ENCODE measurements at places on chromosomes 11 and 22.

GRCh38 chr11:80937842-80938241 is 1497.0 kb upstream of the TENM4 start:
- DNase-seq, result no peak

DNA sequence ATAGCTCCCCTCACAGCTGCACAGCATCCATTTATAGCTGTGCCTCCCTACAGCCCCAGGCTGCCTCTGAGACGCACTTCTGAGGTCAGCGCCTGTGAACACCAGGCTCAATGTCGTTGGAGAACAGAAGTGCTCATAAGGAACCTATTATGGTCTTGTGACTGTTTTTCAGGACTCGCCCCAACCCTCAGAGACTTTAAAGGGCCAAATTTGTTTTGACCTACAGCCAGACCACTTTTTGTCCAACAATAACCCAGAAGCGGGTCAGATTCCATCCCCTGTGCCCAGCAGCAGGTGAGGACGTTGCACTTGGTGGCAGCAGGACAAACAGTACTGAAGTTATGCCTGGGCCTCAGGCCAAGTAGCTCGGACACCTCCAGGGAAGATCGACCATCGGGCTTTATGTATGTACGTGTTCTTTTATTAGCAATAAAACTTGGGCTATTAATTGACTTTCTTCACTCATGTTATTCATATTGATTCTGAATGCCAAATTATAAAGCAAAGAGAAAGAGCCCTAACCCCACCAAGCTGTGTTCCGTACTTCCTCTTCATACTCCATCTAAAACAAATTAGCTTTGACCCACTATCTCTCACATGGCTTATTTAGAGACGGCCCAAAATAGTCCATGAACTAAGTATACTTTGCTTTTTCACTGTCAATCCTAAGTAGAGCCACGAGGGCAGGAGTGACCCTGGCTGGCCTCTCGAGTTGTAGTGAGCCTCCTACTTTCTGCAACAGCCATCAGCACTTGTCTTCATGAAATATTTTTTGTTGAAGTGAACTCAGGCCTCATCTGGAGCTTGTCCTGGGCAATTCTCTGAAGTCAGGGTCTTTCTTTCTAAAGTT is 92.3 kb upstream of the PAX6 start:
- no peak for DNase-seq

- DNase-seq, result no peak
Measured at GRCh38 chr11:9550191-9550628, 23.3 kb upstream of the WEE1 start.

DNA sequence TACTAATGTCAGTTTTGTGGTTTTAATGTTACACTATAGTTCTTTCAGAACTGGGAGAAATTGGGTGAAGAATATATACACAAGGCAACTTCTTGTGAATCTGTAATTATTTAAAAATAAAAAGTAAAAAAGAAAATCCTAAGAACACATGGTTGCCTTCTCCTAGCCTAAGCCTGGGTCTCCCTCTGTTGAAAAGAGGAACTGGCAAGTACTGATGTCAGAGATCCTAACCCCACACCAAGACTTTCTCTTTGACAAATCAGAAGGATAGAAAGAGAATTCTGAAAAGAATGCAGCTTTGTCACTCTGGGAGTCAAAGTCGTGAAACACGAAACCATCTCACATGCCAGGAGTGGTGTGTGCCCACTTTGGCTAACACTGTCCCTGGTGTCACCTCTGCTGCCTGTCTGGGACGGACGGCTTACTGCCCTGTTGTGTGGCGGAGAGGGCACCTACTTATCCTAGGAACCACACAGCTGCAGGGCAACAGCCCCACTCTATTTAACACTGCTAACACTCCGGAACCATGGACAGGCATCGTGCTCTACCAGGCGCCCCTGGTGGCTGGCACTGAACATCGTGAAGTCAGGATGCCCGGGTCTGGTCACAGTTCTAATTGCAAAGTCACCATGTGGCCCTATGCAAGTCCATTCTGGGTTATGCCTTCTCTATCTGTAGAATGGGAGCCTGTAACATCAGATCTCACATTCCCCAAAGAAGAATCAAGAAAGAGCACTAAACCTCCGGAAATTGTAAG is 108.7 kb upstream of the CD82 start:
- no peak for DNase-seq

DNA sequence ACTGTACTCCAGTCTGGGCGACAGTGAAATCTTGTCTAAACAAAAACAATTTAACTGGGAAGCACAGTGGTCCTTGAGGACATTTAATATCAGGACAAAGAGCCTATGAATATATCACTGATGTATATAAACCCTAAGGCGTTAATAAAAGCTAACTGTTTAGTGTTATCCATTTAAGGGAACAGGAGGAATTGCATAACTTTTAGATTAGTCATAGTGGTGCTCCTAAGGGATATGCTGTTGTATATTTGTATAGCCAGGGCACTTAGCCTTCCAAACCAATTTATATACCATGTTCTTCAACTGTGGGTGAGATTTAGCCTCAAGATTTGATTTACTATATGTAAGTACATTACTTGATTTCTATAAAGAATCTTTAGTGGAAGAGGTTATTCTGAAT is 3.0 kb upstream of the CHEK1 start:
- DNase-seq, result no peak

DNA sequence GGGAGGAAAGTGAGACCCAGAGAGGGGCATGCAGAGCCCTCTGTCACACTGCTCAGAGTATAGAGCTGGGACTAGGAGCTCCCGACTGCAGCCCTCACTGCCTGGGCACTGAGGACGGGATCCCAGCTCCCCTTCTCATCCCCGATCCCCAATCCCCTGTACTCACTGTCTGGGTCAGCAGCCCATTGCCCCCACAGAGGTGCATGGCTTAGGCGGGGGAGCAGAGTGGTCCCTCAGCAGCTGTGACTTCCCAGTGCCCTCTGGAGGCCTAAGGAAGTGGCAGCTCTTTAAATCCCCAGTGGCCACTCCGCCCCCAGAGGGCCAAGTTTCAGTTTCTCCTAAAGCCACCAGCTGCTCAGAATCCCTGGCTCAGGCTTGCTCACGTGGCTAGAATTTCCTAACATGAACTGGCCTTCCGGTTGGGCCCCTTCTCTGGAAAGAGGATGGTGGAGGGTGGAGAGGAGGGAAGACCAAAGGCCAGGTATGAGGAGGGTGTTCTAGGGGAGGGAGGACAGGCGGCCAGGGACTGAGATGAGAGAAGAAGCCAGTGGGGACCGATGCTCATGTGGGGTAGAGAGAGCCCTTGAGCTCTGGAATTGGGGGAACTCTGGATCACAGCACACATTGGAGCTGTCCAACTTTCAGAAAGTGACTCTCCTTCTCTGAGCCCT is at the start of gene BATF2:
Gene BATF2, minus strand, starts transcription at position 262 of the 671 bp plus-strand sequence. Its CDS starts 57 bp downstream, at position 205.
- no peak for DNase-seq

- DNase-seq, result no peak
Measured at GRCh38 chr11:133107763-133108162, 424.5 kb downstream of the OPCML start.

GRCh38 chr11:107732689-107733051 is 20.8 kb upstream of the SLN start:
- DNase-seq, result no peak

GRCh38 chr11:96038046-96038445 is 114.1 kb upstream of the MTMR2 start:
- no peak for DNase-seq

DNA sequence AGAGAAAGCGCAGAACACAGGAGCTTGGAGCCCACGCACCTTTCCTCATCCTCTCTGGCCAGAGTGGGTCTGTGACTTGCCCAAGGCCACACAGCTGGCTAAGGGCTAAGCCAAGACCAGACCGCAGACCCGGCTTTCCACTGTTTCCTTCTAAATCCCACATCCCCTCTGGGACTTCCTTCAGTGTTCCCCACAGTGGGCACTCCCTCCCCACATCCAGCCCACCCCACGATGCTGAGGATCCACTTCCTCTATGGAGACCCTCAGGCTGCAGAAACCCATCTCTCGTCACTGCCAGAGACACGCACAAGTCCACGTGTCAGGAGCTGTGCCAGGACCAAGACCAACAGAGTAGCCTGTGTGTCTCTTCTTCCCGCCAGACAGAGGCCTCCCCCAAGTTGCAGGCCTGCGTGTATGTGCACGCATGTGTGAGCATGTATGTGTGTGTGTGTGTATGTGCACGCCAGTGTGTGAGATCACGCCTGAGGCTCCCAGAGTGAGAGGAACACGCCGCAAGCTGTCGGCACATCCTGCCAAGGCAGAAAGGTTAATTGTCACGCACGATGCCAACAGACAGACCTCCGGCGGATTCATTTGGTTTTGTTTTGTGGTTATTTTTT is 21.6 kb downstream of the PDGFB start:
- no peak for DNase-seq

DNA sequence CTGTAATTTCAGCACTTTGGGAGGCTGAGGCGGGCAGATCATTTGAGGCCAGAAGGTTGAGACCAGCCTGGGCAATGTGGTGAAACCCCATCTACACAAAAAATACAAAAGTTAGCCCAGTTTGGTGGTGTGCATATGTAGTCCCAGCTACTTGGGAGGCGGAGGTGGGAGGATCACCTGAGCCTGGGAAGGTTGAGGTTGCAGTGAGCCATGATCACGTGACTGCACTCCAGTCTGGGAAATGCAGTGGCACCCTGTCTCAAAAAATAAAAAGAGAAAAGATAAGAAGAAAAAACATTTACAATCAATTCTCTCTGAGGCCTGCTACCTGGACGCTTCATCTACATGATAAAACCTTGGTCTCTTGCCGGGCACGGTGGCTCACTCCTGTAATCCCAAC is 7.2 kb upstream of the CBL start:
- DNase-seq, result no peak

DNA sequence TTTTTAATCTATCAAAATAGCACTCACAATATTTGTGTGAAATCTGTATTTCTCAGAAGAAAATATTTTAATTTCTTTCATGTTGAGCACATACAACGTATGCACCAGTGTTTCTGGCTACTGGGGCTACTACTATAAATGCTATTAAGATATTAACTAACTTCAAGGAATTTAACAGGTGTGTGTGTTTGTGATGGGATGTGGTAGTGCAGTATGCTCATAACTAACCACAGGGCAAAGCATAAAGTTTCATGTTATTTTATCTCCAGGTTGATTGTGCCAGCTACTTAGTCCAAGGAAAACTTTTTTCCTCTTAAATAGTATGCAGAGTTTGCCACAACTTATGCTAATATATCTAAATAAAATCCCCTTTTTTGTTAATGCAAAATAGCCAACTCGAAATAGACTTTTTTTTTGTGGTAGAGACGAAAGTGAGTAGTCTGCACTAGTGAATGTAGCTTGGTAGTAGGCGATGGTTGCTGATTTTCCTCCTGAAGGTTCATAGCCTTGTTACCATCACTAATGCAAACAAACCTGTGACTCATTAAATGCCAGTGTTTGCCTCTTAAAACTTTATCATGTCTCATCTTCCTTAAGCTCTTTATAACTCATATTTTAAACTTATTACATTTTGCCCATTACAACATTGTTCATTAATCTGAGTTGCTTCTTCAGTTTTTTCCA is 565.5 kb upstream of the ANO3 start:
- DNase-seq, result no peak

DNA sequence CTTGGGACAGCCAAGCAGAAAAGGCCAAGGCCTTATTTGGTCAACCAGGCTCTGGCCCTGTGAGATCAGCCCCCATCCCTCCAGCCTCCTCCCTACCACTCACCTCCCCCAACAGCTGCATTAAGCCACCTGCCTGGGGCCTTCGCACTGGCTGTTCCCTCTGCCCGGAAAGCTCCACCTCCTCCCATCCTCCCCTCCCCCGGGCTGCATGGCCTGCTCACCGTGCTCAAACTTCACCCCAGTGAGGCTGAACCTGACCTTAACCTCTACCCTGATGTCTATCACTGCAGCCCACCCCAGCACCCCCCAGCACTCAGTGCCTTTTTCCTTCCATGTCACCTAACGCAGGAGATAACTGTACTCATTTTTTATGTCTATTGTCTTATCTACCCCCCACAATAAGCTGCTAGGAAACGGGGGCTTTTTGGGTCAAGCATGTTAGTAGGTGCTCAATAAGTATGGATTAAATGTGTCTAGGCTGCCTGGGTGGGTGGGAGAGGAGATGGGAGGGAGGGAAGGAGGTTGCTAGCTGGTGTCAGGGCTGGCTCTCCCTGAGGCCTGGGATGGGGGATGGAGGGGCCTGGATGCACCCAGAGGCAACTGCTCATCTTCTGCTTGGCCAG is 912 bp downstream of the PTPRCAP start:
- no peak for DNase-seq

- no peak for DNase-seq
Measured at GRCh38 chr22:19147195-19147780, 2.8 kb downstream of the GSC2 start.

DNA sequence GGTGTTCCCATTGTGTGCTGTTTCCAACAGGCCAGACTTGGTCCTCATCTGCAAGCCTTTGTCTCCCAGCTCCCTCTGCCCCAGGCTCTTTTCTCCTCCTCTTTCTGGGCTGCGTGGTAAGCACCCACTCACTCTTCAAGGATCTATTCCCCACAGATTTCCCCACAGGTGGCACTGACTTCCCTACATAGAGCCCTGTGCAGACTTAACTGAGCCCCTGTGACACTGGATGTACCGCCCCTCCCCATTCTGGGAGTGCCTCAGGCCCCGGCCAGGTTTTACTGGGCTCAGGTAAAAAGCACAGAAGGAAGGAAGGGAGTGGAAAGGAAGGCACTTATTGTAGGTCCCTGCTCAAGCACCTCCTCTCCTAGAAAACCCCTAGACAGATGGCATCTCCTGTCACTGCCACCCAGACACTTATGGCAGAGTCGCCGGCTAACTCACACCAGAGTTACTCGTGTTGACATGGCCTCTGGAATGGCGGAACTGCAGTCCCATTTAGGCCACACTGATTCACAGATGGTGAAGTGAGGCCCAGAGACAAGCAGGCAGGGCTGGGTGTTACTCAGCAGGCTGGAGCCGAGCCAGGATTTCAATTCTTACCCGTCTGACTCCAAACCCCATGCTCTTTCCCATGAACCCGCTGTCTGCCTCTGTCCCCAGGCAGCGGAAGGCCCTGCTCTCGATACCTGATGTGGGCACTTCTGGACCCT is 47.2 kb downstream of the LRRC32 start:
- DNase-seq, result no peak

DNA sequence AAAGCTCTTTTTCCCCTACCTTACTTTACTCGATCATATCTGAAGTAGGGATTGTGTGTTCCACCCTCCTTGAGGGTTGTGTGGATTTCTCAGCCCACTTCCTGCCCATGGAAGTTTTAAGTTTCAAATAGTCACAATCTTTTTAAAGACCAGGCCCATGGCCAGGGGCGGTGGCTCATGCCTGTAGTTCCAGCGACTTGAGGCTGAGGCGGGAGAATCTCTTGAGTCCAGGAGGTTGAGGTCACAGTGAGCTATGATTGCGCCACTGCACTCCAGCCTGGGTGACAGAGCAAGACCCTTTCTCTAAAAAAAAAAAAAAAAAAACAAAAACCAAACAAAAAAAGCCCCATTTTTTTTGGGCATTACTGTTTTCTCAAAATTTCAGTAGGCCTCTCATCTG is 36.3 kb upstream of the LRRC10B start:
- DNase-seq, result no peak

GRCh38 chr22:30885591-30885990 is 83.0 kb downstream of the MORC2 start:
- DNase-seq, result no peak

- no peak for DNase-seq
Measured at GRCh38 chr11:57668434-57668782, 494 bp downstream of the ZDHHC5 start.

GRCh38 chr11:75240311-75241035 is at the start of gene TPBGL:
TSS of gene TPBGL (plus strand) at chr11:75240774. CDS start at chr11:75241050, 276 bp downstream.
- no peak for DNase-seq
